ENCODE measurements at places on chromosomes 7 and 10.

GRCh38 chr10:106919871-106920282, 244.6 kb downstream of the SORCS1 start:
- no peak for DNase-seq

GRCh38 chr10:81013771-81014170, 476.1 kb downstream of the SH2D4B start:
- no peak for DNase-seq

GRCh38 chr7:128259131-128260061, 18.3 kb downstream of the LEP start:
- no peak for DNase-seq

DNA sequence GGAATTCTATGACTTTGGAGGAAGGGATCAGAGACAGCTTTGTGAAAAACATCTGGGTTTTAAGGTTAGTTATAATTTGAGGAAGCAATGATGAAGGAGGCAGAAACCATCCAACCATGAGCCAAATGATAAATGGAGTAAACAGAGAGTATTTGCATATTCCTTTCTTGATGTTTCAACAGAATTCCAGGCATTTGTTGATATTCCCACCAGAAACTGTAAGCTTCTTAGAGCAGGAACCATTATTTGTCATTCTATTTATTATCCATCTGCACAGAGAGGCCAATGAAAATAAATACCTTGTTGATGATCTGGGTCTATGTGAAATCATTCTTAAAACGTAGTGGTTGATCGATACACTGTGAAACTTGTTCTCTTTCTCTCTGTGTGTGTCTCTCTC, 715.3 kb downstream of the INHBA start:
- no peak for DNase-seq

GRCh38 chr10:118499186-118499585, 96.3 kb downstream of the PRLHR start:
- no peak for DNase-seq

DNA sequence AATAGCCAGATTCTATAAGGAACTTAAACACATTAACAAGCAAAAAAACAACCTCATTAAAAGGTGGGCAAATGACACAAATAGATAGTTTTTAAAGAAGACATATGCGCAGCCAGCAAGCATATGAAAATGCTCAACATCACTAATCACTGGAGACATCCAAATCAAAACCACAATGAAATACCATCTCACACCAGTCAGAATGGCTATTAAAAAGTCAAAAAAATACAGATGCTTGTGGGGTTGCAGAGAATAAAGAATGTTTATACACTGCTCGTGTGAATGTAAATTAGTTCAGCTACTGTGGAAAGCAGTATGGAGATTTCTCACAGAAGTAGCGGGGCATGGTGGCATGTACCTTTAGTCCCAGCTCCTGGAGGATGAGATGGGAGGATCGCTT, 164.0 kb downstream of the CHRM2 start:
- DNase-seq, result no peak

DNA sequence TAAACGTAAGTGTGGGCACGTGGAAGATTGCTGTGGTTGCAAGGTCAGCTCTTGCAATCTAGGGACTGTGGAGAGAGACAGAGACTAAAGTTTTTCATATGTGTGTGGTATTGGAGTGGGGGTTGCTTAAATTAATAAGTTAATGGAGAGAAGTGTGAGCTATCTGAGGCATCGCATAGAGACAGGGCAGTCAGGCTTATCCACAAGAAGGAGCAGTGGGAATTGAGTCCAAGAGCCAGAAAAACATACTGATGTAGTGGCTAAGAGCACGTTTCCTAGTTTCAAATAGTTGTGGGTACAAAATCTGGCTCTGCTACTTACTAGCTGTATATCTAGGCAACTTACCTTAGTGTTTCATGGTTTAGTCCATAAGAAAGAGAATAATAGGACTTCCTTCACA, 65.8 kb downstream of the SORCS3 start:
- DNase-seq, result no peak

- no peak for DNase-seq
These were observed 23.4 kb upstream of the PSMG3 start for GRCh38 chr7:1593091-1593866.

GRCh38 chr10:71648933-71649320, 70.7 kb downstream of the C10orf105 start:
- DNase-seq, result no peak

Measured in aorta (tissue), 5 donors.